ENCODE measurements at places on chromosomes 2 and 18.

GRCh38 chr2:6845312-6845711 lies 20.4 kb downstream of the CMPK2 start:
- no peak for DNase-seq

- no peak for DNase-seq
These were observed 40.1 kb downstream of the ODC1 start for GRCh38 chr2:10407841-10408648.

DNA sequence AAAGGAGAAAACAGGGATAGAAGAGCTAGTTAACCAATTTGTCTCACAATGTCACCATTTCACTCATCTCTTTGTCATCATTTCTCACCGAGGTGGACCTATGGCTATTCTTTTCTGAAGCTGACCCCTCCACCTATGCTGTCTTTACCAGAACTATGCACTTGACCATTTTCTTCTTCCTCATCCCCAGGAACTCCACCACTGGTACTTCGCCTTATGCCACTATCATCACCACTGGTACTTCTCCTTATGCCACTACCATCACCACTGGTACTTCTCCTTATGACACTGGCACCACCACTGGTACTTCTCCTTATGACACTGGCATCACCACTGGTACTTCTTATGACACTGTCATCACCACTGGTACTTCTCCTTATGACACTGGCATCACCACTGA lies 745.8 kb upstream of the CHAC2 start:
- DNase-seq: no peak

DNA sequence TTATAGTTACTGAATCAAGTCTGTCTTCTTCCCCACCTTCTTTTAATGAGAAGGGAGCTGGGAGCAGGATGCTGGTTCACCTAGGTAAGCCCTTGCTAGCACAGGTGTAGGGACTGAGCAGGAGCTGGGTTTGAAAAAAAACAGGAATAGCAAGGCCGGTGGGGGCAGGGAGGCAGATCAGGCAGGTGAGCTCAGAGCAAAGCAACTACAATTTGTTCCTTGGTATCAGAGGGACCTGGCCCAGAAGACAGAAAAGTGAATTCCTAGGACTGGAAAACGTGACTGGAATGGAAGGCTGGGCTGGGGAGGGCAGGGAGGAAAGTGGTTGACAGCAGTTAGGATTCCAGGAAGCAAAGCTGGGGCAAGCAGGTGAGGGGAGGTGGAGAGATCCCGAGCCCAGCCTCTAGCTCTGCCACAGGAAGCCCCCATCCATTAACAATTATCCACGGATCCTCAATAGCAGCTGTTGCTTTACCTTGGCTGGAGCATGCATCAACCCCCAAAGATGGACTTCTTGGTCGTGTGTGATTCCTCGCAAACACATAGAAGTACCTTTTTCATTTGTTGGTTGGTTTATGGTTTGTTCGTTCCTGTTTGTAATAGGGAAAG lies 118.4 kb downstream of the LNPK start:
- DNase-seq: no peak

- DNase-seq: no peak
These were observed 818.4 kb upstream of the CDH2 start for GRCh38 chr18:28995319-28995718.

- DNase-seq: no peak
These were observed 5.8 kb downstream of the FZD7 start for GRCh38 chr2:202039278-202040078.

DNA sequence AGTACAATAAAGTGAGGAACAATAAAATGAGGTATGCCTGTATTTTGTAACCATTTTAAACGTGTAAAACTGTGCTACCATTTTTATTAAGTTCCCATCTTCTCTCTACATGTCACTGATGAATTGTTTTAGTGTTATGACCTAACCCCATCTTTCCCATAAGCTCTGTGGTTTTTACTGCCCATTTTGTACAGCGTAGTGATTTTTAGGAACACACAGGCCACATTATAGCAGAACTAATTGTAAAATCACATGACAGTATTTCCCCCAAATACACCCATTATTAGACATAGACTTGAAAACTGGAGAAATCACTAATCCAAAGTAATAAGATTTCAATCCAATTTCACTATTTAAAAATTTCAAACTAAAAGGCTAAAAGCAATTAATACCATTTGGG lies 130.7 kb downstream of the TMEM247 start:
- no peak for DNase-seq

Data from non-pigmented ciliary epithelial cell (primary cell).